Stimulated activated CD8-positive, alpha-beta memory T cell treated with anti-CD3 and anti-CD28 coated beads, Interleukin-7, amount 100 ng/mL, for 1 hour (primary cell): ENCODE measurements at places on chromosomes 7 and 10.

DNA sequence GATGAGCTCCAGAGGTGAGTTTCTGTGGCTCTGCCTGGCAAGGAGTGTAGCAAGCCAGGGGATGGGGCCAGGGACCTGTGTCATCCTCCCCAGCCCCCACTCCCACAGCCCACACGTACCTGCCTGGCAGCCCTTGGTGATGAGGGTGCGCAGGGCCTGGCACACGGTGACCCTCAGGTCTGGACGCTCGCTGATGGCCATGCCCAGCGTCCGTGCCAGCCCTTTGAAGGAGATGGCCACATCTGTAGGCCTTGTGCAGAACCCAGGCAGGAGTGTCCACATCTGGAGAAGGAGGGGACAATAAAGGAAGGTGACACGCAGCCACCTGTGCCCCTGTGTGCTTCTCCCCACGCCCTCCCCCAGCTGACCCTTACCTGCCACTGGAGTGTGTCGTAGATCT lies 27.7 kb downstream of the RRP12 start:
- no peak for DNase-seq

DNA sequence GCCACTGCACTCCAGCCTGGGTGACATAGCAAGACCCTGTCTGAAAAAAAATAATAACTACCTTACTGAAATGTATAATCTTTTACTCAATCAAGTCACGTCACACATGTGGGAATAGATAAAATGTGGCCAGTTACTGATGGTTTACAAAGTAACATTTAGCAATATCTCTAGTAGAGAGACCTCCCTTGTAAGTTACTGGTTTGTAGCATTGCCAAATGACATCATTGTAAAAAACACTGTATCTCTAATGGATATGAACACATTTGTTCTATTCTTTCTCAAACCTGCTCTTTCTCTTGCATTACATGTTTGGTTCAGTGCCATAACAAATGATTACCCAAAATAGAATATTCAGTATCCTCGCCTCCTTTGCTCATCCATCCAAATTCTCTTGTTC lies 18.8 kb downstream of the TET1 start:
- DNase-seq: no peak

GRCh38 chr7:26526265-26526587 lies 234.6 kb downstream of the SNX10 start:
- no peak for DNase-seq

DNA sequence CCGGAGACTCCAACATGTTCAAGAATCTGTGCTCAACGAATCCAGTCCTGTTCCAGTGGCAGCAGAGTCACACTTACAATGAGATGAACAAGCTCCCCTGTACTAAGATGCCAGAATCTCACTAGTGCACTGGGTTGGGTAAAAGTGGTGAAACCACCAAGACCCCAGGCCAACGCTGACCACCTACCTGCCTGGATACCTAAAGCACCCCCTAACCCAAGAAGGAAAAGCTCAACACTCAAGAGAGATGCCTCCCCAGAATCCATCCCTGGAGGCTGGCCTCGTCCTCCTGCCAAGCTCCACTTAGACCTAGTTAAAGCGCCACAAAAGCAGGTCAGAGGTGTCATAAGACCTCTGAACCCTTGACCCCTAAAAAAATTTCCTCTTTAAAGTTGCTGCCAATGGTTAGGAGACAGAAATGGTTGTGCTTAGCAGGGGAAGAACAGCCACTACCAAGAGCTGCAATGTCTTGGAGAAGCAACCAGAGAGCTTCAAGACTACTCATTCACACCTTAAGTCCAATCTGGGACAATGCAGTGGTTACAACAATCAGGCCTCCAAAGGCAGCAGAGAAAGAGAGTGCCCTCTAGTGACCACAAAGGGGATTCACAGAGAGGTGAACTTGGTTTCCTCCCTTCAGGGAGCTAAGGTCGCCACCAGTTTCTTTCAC lies 94.6 kb upstream of the MACROH2A2 start:
- DNase-seq: no peak

DNA sequence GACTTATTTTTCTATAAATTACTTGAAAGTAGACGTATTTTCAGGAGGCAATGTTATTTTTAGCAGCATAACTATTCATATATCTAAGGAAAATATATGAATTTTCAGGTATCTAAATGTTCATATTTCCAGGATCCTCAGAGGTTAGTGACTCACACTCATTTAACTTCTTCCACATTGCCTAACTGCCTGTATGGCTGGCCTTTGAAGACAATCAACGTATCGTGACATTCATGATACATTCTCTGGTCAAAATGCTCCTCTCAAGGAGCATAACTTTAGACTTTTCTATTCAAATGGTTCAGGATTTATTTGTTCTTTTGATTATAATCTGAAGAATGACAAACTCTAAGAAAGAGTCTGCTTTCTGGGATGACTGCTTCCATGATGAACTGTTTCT lies 89.3 kb downstream of the SEMA3C start:
- DNase-seq: no peak

DNA sequence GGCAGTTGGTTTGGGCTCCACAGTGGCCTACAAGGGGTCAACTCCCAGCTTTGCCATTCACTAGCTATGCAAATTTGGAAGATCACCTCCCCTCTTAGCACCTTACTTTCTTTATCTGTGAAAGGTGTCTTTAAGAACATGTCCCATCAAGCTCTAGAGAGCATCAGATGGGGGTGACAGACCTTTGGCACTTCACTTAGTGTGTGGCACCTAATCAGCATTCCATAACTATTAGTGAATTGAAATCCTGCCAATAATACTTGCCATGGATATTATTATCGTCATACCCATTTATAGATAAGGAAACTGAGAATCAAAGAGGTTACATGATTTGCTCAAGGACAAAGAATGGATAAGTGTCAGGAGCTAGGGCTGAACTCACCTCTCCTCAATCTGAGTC lies 51.9 kb downstream of the PLPP4 start:
- DNase-seq: no peak

GRCh38 chr7:39349452-39350123 lies 216.6 kb upstream of the YAE1 start:
- no peak for DNase-seq
